ENCODE measurements at places on chromosomes 7 and 10.

- no peak for DNase-seq
Measured at GRCh38 chr10:86194684-86195083, 171.9 kb downstream of the GRID1 start.

DNA sequence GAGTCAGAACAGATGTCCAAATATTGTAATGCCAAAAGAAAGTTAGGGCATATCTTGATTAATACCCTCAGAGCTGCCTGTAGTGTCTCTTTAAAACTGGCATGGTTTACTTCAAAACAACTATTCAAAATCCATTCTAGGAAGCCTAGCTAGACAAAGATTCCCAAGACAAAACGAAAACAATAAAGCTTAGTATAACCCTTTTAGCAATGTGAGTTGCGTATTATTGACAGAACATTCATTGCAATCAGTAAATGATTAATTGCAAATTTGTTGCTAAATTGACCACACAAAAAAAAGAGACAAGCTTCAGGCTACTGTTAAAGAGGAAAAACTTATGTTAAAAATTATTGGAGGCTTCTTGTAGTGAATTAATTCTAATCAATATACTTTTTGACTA lies 406.9 kb downstream of the DGKB start:
- no peak for DNase-seq

DNA sequence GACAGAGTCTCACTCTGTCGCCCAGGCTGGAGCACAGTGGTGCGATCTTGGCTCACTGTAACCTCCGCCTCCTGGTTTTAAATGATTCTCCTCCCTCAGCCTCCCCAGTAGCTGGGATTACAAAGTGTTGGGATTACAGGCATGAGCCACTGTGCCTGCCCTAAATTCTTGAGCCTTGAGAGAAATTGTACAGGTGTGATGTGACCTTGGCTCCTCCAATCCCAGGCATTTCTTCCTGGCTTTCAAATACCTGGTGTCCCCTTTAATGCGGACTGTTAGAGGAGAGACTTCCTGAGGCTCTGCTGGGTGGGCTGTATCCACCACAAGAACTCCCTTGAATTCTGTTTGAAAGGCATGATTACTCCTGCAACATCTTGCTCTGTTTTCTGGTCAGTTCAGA lies 15.0 kb downstream of the MORN4 start:
- DNase-seq, result no peak

DNA sequence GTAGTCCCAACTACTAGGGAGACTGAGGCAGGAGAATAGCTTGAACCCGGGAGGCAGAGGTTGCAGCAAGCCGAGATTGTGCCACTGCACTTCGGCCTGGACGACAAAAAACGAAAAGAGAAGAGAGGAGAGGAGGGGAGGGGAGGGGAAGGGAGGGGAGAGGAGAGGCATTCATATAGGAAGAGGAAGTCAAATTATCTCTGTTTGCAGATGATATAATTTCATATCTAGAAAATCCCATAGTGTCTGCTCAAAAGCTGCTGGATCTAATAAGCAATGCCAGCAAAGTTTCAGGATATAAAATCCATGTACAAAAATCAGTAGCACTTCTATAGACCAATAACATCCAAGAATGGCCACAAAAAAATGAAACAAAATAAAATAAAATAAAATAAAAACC lies 120.3 kb downstream of the LMBR1 start:
- no peak for DNase-seq

- DNase-seq, result no peak
Measured at GRCh38 chr7:82289152-82289535, 154.4 kb downstream of the CACNA2D1 start.

DNA sequence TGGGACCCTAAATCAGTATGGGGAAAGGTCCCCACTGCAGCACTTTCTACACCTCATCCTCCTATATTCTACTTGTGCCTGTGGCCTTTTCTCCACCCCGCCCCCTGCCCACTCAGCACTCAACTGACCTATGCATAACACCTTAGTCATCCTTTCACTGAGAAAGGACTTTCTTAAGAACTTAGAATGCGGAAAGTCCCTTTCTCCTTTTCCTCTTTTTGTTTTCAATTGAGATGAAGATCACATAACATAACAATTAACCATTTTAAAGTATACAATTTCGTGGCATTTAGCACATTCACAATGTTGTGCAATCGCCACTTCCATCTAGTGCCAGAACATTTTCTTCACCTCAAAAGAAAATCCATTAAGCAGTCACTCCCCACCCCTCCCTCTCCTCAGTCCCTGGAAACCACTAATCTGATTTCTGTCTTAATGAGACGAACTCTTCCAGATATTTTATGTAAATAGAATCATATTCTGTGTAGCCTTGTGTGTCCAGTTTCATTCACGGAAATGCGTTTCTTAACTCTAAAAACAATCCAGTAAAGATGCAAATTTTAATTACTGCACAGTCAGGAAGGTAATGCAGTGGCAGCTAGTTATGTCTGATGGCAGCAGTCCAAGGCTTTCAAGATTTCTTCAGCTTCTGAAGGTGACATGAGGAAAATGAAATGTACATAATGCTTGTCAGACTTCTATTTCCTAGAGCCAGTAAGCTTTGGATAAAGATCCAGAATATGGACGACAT lies 41.7 kb downstream of the FAS start:
- peak; percentile 61 for DNase-seq

DNA sequence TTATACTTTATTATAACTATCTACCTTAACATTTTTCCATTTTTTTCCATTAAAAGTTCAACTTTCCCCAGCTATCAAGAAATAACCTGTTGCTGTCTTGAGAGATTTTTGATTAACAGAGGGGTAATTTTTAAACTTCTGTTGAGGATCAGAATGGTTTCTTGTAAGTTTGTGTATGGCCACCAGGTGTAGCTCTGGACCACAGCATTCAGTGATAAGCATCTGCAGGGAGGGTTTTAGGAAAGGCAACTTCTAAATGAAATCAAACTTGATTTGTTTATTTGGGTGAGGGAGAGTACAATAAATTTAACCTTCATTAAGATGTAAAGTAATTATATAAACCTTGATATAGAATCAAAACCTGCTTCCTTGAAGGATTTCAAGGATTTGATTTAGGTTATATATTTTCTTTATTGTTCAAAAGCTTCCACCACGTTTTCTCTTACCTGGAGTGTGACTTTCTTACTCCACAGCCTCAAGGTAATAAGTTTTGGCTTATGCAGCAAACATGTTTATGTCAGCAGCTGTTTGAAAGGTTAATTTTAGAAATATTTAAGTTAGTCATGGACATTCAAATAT lies 153.3 kb downstream of the STK31 start:
- DNase-seq, result peak; percentile 14
